Amniotic epithelial cell (primary cell): ENCODE measurements at places on chromosomes 12 and 14.

DNA sequence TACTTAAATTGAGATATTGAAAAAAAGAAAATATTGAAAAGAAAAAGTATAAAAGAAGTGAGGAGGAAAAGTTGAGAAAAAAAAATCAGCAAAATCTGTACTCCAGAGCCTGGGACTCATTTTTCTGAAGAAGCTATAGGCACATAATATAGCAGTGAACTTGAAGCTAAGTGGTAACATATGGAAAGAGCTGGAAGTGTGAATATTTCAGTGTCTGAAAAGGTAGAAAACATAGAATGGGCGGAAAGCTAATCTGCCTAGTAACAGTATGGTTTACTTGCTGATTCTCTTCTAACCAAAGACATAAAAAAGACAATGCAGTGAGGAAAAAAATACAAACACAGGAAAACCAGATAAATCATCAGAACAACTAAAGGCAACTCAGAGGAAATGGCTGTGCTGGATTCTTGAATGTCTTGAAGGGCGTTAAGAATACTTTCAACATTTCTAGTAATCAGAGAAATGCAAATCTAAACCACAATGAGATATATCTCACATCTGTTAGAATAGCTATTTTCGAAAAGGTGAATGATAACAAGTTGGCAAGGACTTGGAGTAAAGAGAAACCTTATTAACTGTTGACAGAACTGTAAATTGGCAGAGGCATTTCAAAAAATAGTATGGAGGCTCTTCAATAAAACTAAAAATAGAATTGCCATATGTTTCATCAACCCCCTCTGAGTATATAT lies 784.6 kb downstream of the LRFN5 start:
- DNase-seq: no peak

DNA sequence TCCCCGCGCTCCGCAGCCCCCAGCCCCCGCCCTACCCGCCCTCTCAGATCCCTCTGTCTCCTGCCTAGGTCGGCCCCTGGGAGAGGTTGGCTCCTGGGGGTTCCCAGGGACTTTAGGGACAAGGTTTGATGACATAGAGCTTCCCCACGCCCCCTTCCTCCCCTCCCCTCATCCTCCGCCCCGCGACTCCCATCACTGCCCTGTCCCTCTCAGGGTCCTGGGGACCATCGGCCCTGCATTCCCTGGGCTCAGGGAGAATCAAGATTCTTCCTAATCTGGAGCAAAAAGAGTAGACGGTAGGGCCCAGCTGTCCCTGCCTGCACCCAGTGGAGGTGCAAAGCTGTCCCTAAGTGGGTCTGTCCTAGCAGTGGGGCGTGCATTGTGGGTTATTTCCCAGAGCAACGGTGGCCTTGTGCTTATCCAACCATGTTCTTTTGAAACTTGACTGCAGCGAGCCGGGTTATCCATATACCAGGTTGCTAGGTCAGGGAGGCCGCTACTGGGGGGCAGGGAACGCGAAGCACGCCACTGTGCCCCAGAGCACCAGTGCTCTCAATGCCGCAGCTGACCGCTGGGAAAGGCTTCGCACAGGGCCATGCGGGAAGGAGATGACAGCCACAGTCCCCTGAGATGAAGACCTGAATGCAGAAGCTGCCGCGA lies 124.4 kb upstream of the PRMT8 start:
- no peak for DNase-seq

DNA sequence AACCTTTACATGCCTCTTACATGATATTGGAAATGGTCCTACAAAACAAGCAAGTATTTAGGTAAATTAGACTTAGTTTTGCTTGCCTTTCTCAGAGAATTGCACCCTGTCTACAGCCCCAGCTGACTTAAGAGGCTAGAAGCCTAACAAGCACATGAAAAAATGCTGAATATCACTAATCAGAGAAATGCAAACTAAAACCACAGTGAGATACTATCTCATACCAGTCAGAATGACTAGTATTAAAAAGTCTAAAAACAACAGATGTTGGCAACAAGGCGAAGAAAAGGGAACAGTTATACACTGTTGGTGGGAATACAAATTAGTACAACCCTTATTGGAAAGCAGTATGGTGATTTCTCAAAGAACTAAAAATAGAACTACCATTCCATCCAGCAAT lies 103.8 kb downstream of the EGLN3 start:
- DNase-seq: peak; percentile 38

DNA sequence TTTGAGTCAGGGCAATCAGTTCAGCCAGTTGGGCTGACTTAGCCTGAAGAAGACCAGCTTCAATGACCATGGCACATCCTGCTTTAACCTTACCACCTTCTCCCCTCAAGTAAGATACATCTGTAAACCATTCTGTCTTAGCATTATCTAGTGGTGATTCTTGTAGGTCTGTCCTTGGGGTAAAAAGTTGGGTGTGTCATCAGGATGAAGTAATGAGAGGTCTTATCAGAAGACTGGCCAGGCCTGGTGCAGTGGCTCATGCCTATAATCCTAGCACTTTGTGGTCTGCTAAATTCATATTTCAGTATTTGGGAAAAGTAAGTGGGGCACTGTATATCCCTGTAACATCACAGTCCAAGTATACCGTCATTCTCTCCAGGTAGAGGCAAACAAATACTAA lies 19.1 kb downstream of the SINHCAF start:
- peak; percentile 82 for DNase-seq

DNA sequence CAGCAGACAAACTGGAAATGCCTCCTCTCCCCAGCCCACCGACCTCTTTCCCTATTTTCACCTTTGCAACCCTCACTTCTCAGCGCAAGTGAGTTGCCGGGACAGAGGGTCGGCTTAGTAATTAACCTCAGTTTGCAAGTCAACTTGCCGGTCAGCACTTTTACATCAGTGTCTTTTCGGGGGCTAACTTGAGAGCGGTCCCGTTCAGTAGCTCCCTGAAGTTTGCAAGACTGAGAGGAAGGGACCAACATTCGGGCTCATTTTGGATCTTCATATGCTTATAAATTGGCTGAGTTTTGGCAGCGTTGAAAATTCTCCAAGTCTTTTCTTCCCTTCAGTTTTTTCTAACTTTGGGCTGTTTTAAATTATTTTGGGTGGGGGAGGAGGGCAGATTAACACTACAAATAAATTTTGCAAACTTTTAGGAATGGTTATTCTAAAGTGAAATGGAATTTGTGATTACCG lies 846 bp downstream of the BRMS1L start:
- DNase-seq: no peak

DNA sequence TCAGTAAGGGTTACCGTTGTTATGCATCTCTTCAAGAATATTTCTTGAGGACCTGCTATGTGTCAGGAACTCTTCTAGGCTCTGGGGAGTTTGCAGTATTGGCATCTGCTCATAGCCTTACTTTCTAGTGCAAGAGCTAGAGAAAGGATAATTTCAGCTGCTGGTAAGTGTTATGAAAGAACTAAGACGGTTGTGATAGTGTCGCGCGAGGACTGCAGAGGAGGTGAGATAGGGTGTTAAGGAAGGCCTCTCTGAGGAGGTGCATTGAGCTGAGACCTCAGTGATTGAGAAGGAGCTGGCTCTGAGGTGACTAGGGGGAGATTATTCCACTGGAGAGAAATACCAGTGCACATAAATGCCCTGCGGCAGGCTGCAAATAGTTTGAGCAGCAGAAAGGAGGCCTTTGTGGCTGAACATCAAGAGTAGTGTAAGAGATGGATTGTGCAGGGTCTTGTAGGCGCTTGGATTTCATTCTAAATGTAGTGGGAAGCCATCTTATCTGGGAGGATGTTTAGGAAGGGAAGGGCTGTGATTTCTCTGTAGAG lies 824 bp downstream of the DDX55 start:
- DNase-seq: peak; percentile 40

DNA sequence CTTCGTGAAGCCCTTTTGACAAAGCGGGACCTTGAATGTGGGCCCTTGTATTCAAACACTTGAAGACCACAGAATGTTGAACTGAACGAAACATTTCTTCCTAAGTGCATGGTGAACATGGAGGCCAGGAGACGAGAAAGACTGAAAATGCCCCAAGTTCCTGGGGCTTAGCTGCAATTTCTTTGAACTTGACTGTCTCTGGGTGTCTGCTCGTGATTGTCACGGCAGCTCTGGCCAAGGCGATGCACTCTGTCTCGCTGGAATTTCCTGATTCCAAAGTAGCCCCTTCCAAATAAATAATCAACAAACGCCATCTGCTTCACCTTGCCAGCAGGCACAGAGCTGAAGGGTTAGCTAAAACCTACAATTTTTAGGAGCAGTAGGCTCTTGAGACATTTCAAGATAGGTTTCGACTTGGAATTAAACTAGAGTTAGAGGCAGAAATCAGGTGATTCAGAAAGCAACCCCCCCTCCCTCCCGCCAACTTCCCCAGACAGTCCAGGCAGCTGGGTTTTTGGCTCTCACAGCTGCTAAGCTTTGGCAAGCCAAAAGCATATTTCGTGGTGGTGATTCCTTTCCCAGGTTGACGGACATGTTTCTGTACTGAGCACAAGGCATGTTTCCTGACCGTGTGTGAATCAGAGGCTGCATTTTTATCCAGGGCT lies 13.5 kb upstream of the IRF2BPL start:
- peak; percentile 95 for DNase-seq

GRCh38 chr14:100664841-100665510 lies 61.7 kb upstream of the DLK1 start:
- no peak for DNase-seq

GRCh38 chr12:49336645-49337584 lies at the start of gene C1QL4:
C1QL4 (minus strand) TSS chr12:49337188; CDS start chr12:49336477, 711 bp downstream.
- DNase-seq: peak; percentile 40

GRCh38 chr12:19105463-19105862 lies 24.1 kb upstream of the PLEKHA5 start:
- DNase-seq: no peak

GRCh38 chr12:132095520-132096409 lies 48.4 kb downstream of the DDX51 start:
- DNase-seq: no peak

DNA sequence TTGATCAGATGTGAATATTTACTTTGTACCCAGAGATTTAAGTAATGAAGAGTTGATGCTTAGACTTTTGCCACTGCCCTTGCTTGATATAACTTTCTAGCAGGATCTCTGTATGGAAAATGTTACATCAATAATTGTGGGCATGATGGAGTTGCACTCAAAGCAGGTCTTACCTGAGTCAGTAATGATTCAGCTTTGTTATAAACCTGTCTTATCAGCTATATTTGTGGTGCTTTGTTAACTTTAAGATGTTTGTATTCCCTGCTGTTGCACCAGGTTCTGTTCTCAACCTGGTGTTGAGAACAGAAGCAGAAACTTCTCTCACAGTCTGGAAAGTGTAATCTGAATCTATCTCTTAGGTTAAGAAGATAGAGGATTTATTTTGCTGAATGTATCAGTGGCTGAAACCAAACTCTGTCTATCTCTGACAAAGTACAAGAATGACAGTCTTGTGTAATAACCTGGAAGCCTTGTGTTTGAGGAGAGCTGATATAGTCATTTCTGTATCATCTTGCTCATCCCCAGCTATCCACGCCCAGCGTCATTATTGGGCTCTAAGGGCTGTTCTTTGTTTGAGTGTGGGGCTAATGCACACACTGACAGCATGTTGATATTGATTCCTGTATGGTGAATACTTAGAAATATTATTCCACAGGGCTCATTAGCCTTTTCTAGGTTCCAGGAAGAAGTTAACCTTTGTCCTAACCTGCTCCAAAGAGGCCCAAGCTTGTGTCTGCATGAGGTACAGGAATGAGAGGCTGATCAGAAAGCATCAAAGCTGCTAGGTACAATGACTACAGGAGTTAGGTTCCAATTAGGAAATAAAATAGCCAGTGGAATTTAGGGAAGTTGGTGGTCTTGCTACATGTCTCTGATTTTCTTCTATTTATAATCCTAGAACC lies 3.6 kb downstream of the AKAP6 start:
- DNase-seq: no peak

GRCh38 chr12:6324936-6325750 lies 14.7 kb downstream of the PLEKHG6 start:
- DNase-seq: no peak

- DNase-seq: peak; percentile 94
Measured at GRCh38 chr12:50922820-50923219, 29.5 kb upstream of the HIGD1C start.

DNA sequence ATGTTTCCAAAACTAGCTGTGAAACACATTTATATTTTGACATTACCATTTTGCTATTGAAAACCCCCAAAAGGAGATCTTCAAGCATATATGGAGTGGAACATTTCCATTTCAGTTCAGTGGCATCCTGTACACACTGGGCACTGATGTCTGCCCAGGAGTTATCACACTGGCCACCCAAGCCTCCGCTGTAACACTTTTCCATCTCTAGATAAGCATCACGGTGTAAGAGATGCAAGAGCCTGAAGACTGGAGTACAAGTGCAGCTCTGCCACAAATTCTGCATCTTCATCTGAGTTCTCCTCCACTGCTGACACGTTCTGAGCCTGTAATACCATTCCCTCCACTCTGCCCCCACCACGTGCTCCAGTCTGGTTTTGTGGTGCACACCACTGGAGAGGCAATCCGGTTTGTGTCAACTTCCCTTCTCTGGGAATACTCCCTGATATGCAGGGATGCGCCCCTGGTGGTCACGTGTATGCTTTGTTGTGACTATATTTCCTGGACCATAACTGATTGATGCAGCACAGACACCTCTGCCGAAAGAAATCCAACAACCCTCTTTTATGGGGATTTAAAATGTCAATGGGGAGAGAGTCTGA lies 12.7 kb downstream of the SPTLC2 start:
- DNase-seq: peak; percentile 76

DNA sequence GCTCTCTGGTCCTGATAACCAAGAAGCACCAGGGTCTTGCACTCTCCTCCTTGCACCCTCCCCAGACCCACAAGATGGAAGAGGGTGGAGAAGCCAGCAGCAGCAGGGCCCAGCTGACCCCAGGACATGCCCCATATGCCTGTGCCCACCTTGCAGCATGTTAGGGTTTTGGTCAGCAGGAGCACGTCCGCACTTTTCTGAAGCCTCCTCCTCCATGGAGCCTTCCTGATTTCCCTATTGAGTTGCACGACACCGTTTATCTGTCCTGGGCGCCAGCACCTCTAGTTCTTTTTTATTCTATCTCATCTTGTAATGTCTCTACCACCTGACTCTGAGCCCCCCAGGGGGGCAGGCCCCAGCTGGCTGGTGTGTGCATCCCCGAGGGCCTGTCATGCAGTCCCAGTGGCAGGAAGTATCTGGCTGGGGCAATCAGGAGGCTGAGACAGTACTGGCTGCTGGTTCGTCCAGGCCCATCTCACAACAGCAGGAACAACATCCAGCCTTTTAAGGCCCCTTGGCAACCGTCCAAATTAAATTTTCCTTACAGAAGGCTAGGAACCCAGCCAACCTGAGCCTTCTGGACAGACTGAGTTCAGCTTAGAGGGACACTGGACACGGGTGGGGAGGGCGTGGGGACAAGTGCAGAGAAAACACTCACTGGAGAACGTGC lies 39.6 kb downstream of the CCDC85C start:
- peak; percentile 55 for DNase-seq

GRCh38 chr14:73576391-73576790 lies 7.4 kb downstream of the ACOT2 start:
- DNase-seq: no peak

GRCh38 chr14:101236496-101237251 lies 324.6 kb upstream of the DIO3 start:
- DNase-seq: no peak

- DNase-seq: no peak
Measured at GRCh38 chr12:123091230-123092150, 59.4 kb downstream of the PITPNM2 start.

GRCh38 chr12:84810611-84811010 lies 102.0 kb downstream of the SLC6A15 start:
- no peak for DNase-seq

GRCh38 chr12:93571925-93572711 lies at the start of gene SOCS2:
SOCS2 (plus strand) TSS chr12:93572675; CDS start chr12:93572898, 223 bp downstream.
- DNase-seq: no peak
